ENCODE measurements at places on chromosomes 11 and 22.

GRCh38 chr11:30585125-30585891, 845 bp downstream of the MPPED2 start:
- peak; percentile 73 for DNase-seq

DNA sequence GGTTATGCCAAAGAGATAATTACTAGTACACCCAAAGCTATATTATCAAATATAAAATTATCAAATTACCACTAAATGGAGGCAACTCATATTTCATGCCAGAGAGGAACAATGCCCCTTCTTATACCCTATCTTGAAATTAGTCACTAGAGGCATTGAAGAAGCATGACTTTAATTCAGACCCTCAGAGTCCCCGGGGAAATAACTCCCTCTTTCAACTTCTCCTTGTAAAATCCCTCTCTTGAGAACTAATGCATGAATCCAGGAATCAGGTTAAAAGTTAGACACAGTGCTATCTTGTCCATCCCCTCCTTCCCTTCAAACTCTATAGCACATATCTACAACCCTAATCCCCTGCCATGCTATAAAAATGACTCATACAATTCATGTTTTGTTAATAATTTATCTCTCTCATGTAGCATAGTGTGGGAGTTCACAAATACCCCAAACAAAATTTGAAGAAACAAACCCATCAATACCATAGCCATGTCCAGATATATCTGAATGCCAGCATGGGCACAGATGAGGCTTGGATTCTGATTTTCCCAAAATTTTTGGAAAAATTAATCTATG, 665.4 kb downstream of the KCNA4 start:
- no peak for DNase-seq

DNA sequence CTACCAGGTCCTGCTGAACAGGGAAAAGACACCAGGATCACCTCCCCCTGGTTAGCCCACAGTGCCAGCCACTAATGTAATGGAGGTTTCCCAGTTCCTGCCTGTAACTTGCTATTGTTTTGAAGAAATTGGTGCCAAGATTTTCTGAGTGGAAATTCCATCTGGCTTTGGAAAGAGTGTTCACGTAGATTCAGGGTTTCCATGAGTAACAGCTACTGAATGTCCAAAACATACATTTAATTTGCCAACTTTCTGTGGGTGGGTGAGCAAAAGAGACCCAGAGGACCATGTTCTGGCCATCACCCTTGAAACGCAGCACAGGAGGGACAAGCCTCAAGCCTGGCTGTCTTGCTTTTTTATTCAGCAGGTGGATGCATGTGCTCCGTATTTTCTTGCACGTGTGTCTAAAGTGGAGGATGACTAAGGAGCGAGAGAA, 8.8 kb upstream of the DKK3 start:
- no peak for DNase-seq

GRCh38 chr11:17476317-17477083, at the start of gene ABCC8:
TSS of gene ABCC8 (minus strand) at chr11:17476845. CDS start at chr11:17476776, 69 bp downstream.
- peak; percentile 73 for DNase-seq

DNA sequence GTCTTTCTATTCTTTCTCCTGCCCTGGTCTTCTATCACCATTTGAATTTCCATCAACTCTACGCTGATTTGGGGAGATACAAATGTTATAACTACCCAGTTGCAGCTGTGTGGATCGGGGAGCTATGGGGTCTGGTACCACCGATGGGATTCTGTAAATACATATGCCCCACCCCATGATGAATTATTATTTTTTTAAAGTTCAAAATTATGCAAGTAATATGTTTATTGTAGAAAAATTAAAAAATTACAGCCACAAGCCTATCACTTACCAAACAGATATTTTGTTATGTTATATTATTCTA, 52.4 kb upstream of the CLMP start:
- no peak for DNase-seq

GRCh38 chr22:27795053-27795452, 6.5 kb downstream of the MN1 start:
- DNase-seq, result no peak

GRCh38 chr11:26556582-26556981, 15.5 kb downstream of the MUC15 start:
- DNase-seq, result no peak

DNA sequence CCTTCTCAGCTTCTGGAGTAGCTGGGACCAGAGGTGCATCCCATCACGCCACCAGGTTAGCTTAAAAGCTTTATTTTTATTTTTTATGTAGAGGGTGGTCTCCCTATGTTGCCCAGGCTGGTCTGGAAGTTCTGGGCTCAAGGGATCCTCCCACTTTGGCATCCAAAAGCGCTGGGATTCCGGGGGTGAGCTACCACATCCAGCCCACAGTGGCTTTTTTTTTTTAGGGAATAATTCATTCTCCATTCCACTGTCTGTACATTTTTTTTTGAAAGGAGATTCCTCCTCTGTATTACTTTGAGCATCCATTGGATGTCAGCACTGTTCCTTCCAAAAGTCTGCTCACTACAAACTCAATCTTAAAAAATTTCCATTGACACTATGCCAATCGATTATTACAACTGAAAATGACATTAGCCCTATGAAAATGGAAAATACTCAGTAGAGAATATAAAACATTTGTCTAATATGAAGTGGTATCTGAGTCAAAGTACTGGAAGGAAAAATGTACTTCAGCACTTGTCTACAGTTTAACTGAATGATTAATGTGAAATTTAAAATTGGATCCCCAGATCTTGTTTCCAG, 1.3 kb upstream of the LPXN start:
- DNase-seq, result no peak

- peak; percentile 44 for DNase-seq
Observed at GRCh38 chr11:128323381-128323780, 264.0 kb downstream of the ETS1 start.

Measured in ecto neural progenitor cell (in vitro differentiated cells).